ENCODE measurements at places on chromosomes 13 and 19.

DNA sequence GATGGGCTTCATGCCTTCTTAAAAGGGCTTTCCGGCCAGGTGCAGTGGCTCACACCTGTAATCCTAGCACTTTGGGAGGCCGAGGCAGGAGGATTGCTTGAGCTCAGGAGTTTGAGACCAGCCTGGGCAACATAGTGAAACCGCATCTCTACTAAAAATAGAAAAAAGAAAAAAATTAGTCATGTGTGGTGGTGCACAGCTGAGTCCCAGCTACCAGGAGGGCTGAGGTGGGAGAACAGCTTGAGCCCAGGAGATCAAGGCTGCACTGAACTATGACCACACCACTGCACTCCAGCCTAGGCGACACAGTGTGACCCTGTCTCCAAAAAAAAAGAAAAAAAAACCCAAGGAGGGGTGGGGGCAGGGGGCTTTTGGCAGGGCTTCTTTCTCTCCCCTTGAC is 7.2 kb downstream of the CARS2 start:
- no peak for DNase-seq

DNA sequence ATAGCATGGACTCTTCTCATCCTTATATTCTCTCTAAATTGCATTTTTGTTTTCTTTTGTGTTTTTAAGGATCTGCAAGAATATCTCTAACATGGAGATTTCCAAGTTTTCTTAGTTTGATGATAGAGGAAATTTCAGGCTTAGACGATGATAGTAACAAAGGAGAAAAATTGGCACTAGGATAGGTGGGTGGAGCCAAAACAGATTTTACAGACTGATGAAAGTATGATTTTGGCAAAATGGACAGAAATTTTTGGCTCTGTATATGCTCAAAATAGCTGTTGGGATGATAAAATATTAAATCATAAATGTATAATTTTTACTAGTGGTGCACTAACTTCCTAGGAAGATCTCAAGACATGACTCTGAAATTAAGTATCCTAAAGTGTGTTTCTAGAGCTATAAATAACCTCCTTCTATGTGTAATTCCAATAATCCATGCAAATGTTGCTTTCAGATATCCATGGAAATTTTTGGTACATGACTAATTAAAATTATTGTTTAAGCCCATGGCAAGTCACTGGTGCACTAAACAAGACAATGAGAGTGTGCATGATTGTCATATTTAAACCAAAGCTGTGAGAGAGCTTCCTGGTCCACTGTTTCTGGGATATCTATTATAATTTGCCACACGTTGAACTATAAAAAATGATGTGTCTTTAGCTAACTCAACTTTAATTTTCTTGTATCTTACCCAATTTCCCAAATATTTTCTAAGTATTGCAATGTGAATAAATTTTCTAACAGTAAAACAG is 55.8 kb upstream of the NBEA start:
- DNase-seq: no peak

DNA sequence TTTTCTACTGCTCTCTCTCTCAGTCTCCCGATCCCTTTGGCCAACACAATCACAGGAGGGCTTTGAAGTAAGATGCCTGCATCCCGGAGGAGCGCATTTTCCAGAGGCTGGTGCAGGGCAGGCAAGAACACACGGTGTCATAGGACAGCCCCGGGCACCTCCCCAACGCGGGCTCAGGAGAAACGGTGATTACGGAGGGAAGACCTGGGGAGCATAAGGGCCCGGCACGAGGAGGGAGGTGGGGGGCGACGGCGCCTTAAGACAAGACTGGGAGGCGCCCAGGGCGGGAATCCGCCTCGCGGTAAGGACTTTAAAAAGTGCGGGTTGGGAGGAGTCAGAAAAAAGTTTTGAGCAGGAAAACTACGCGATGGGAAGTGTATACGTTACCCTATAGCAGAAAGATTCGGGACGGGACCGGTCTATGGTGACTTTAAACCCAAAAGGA is 18.7 kb upstream of the ZNF888 start:
- no peak for DNase-seq

DNA sequence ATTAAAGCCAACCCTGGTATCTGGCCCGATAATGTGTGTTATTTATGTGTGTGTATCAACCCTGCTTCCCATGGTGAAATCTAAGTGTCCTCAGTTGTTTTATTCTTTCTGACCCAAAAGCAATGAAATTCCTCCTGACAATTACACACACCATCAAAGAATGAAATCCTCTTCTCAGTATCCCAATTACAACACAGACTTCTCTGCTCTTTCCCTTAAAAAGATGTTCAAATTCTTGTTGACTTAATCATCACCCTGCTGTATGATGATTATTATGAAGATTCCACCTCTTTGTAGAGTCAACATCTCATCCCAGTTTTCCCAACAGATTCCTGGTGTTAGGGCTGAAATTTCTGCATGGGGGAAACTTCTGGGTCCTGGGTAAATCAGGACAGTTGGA is 8.9 kb upstream of the TRPC4 start:
- no peak for DNase-seq

- DNase-seq: no peak
These were observed 27.4 kb upstream of the CEBPA start for GRCh38 chr19:33329736-33330135.

GRCh38 chr19:15108145-15108844 is 1.1 kb downstream of the SYDE1 start:
- DNase-seq: no peak

GRCh38 chr13:46925486-46925885 is 28.6 kb upstream of the HTR2A start:
- DNase-seq: no peak

Measured in stimulated activated CD4-positive, alpha-beta T cell treated with anti-CD3 and anti-CD28 coated beads, Interleukin-1b, Interleukin-23, amount 100 ng/mL, for 4 hours (primary cell).